ENCODE measurements at places on chromosomes 7 and 10.
A peak's percentile ranks its signal among the peaks of the same experiment; 100 is the strongest.

DNA sequence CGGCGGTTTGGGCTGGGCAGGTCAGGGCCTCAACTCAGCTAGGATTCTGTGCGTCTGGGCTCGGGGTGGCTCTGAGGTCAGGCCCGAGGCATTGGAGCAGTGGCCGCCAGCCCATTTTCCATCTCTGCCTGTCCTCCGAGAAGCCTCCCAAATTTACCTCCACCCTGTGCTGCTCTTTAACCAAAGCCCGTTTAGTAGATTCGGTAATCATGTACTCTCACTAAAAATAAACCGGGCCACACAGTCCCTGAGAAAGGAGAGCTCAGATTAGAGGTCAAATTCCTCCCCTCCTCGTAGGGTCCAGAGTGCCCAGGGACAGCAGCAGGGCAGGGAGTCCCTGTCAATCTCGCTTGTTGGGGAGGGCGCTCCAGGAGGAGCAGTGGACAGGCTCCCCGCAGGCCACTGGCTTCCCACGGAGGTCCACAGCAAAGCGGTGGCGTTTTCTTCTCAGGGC lies 88.7 kb upstream of the CHST15 start:
- no peak for DNase-seq

- no peak for DNase-seq
Observed at GRCh38 chr7:72037516-72037915, 374.6 kb downstream of the CALN1 start.

GRCh38 chr10:120186506-120186905 lies 270.5 kb upstream of the PLPP4 start:
- DNase-seq = no peak

DNA sequence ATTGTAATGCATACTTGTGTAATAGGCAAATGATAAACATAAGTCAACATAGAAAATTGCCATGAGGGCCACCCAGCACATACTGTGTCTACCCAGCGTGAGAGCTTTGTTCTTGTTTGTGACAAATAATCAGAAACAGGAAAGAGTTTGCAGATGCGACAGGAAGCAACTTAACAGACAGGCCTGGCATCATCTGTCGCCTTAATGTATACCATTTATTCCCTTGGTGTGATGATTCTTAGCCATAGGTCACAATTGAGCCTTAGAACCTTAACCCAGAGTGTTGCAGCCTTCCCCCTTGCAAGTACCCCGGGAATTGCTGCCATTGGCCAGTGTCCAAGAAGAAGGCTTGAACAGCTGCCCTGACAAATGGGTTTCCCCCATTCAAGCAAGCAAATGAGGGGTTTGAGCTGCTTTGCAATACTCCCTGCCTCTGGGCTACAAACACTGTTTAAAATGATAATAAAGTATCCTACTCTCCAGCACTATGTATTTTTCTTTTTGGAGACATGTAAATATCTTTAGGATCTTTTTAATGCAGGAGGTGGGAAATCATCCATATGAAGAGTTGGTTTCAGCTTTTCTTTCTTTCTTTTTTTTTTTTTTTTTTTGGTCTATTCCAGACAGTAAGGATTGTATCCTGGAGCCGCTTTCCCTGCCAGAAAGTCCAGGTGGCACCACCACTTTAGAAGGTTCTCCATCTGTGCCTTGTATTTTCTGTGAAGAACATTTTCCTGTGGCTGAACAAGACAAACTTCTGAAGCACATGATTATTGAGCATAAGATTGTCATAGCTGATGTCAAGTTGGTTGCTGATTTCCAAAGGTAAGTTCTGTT lies 80.0 kb downstream of the ZNF277 start:
- no peak for DNase-seq

DNA sequence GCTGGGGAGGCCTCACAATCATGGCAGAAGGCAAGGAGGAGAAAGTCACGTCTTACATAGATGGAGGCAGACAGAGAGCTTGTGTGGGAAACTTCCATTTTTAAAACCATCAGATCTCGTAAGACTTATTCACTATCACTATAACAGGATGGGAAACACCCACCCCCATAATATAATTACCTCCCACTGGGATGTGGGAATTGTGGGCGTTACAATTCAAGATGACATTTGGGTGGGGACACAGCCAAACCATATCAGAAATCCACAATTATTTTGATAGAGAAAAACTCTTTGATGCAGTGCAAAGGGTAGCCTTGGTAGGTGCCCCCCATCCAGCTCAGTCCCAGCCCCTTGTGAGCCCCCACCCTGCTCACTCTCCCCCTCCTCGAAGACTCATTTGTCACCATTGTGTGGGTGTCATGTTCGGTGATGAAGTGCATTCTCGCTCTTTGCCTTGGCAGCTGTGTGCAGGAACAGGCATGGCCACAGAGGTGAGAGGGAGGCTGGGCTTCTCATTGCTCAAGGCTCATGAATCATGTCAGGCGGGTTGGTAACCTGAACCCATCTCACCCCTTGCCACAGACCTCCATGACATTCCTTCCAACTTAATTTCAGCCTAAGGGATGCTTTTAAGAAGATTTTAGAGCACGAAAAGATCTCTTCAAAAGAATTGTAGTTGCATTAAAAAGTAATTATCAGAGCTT lies 75.9 kb downstream of the BUB3 start:
- no peak for DNase-seq

GRCh38 chr10:29703271-29703670 lies 68.5 kb upstream of the SVIL start:
- no peak for DNase-seq

GRCh38 chr10:128096486-128097199 lies 29.6 kb downstream of the MKI67 start:
- peak; percentile 24 for DNase-seq

GRCh38 chr10:132264306-132264950 lies 43.3 kb downstream of the STK32C start:
- DNase-seq = no peak

DNA sequence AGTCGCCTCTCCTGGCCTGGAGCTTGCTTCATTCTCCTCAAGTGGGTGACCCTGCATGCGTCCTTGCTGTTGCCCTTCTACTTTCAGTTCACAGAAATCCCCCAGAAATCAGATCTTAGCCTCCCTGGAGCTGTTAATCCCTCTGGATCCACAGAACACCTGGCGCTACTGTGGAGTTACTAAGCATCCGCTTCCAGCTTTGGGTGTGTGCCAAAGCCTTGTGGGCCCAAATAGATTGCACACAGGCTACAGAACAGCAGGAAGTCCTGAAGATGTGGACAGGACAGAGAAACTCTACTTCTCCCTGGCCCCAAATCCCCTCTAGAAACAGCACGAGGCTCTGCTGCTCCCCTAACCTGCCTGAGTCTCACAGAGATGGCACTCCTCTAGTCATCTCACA lies 36.6 kb upstream of the PDLIM1 start:
- no peak for DNase-seq

DNA sequence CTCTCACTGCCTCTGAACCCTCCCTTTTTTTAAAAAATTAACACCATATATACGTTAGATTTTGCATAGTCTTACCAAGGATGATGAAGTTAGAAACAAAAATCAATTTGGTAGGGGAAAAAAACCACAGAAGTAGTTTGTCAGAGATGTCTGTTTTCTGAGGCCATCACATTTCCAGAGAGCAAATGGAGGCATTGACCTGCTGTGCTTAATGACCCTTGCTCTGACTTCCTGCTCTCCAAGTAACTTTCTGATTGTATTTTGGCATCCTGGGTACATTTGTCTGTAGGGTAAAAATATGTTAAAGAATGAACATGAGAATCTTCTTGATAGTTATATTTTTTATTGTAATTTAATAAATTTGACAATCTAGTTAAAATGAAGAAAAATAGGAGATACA lies 140.2 kb downstream of the LCOR start:
- no peak for DNase-seq

GRCh38 chr10:119090968-119091367 lies 10.4 kb upstream of the EIF3A start:
- DNase-seq = peak; percentile 81

- DNase-seq = no peak
Observed at GRCh38 chr7:35268953-35269352, 15.1 kb upstream of the TBX20 start.

- DNase-seq = no peak
Observed at GRCh38 chr7:27375958-27376357, 133.4 kb downstream of the EVX1 start.

- DNase-seq = no peak
Observed at GRCh38 chr10:65846541-65846940, 1079.3 kb upstream of the LRRTM3 start.

DNA sequence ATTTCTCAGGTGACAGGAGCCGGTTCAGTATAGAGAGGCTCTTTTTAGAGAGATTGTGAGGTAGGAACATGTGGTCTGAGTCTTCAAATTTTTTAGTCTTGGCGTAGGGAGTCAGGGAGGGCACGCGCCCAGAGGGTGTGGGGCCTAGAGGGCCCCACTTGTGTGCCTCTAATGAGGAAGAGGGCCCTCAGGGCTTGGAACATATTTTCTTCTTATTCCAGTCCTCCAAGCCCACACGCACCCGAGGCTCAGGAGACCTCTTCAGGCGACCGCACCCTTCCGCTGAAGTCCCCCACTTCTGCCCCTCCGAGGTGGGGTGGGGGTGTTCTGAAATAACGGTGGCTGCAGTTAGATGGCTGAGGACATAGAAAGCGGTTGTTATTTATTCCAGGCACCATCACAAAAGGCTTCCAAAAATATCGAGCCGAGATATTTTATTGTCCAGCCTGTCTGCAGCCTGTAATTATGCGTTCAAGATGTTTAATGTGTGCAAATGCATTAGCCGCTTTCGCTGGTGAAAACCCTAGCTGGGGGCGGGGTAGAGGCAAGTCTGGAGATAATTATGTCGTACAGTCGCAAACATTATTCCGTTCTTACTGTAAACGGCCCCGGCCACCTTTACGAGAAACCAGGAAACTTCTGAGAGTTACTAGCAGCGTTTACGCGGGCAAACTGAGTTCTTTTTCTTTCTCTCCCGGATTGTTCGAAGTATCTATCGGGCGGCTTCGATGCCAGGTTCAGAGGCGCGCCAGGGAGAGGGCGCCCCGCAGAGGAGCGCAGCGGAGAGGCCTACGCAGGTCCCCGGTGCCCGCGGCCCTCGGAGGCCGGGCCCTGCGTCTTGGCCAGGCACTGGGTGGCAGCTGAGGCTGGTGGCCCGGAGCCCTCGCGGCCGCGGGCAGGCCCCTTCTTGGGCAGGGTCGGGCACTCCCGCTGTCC lies 12.9 kb upstream of the HOXA13 start:
- no peak for DNase-seq

Measured in AG20443 (cell line).